ENCODE measurements at places on chromosomes 12 and 14.

DNA sequence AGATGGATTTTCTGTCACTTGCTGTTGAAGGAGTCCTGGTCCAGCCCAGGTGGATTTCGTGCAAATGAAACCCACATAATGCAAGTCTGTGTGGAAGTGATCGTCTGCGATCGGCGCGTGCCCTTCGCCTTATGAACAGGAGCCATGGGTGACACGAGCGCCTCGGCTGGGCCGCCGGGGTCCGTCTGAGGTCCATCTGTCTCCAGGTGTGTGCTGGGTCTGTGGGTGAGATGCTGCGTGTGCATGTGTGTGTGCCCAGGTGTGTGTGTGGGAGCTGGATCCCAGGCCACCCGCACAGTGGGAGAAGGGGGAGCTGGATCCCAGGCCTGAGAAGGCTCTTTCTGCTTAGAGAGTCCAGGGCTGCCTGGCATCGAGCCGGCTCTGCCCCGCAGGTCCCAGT is 53.8 kb downstream of the GALNT9 start:
- H3K4me1 ChIP-seq = no peaks in the 10 kb centered on the region
- H3K4me3 ChIP-seq = no peak overlapping the region
- H3K36me3 ChIP-seq = no peaks in the 10 kb centered on the region
- no peak for DNase-seq

DNA sequence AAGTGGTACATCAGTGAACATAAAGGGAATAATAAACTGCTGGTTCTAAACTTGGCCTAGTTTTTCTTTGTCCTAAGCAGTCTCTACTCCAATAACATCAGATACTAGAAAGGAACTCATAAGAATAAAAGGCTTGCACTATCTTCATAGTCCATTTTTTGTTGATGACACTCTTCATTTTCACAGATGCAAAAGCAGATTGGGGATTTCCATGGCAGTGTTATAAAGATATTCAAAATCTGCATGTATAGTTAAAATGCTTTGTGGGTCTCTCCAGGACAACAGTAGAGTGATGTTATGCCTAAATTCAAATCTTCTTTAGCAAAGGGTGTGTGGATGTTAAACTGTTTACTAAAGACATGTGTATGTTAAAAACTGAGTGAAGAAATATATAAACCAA is 745.8 kb downstream of the TRHDE start:
- H3K4me3 ChIP-seq = no peak overlapping the region
- no peak for DNase-seq
- no peaks in the 10 kb centered on the region for H3K36me3 ChIP-seq
- no peaks in the 10 kb centered on the region for H3K4me1 ChIP-seq
- no peaks in the 10 kb centered on the region for H3K27me3 ChIP-seq

DNA sequence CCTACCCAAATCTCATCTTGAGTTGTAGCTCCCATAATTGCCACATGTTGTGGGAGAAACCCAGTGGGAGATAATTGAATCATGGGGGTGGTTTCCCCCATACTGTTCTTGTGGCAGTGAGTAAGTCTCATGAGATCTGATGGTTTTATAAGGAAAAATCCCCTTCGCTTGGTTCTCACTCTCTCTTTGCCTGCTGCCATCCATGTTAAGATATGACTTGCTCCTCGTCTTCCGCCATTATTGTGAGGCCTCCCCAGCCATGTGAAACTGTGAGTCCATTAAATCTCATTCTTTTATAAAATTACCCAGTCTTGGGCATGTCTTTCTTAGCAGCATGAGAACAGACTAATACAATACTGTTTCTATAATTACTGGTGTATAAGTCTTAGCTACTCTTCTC is 6.5 kb upstream of the BCAT1 start:
- no peaks in the 10 kb centered on the region for H3K4me1 ChIP-seq
- H3K27me3 ChIP-seq = peaks cover 11% of the 10 kb centered on the region
- no peak overlapping the region for H3K27ac ChIP-seq
- no peak overlapping the region for H3K4me3 ChIP-seq

- H3K4me1 ChIP-seq = no peaks in the 10 kb centered on the region
- no peak for DNase-seq
- no peak overlapping the region for H3K4me3 ChIP-seq
- H3K27ac ChIP-seq = no peak overlapping the region
Observed at GRCh38 chr12:66176105-66176900, 6.5 kb upstream of the TMBIM4 start.

DNA sequence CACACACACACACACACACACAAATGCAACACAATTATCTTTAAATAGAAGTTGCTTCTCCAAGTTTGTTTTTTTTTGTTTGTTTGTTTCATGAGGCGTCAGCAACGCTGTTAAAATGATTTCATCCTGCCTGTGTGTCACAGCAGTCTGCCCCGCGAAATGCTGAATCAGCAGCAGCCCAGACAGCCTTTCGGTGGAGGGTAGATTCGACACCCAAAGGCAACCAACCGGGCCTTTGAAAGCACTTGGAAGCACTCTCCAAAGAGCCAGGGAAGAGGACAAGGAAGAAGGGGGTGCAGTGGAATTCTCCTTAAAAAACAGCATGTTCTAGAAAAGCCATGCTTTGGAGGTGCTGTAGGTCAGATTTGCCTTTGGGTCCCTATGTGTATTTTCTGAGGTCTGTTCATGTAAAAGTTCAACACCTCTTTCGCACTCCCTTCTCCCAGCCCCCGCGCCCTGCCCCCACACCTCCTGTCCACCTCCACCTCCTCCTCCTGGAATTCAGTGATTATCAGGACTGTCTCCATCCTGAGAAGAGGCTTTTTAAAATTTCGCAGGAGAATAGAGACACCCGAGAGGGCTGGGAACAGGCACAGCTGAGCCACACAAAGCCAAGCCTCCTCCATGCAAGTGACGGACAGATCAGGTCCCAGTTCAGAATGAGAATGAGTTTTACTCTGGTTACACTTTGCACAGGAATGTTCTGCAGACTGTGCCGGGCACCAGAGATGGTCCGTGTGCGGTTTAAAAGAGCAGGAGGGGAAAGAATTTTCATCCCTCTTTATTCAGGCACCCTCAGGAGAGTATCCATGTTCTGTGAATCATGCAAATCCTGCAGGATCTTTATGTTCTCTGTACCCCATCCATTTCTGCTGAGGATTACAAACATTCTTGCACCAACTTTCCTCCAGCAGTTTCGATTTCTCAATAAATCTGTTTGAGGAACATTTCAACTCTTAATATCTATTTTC is 177.9 kb downstream of the ETV6 start:
- no peak overlapping the region for H3K27ac ChIP-seq
- no peak for DNase-seq
- no peak overlapping the region for H3K4me3 ChIP-seq

All from activated naive CD4-positive, alpha-beta T cell treated with anti-CD3 and anti-CD28 coated beads, Interleukin-2, amount 10 ng/mL, durations not matched to agents 7 days and 5 days (primary cell).